ENCODE measurements at places on chromosomes 12 and 14. TPM values are rescaled to one million over a fixed set of nuclear protein-coding genes. Genes with fewer than 3 reads are reported as not detected.
A peak's percentile ranks its signal among the peaks of the same experiment; 100 is the strongest.

SERPINA9 gene
- not detected for total RNA-seq

CCDC92 gene
- total RNA-seq = 19.5 TPM

SAMD4A gene
- total RNA-seq = 5.6 TPM

DNA sequence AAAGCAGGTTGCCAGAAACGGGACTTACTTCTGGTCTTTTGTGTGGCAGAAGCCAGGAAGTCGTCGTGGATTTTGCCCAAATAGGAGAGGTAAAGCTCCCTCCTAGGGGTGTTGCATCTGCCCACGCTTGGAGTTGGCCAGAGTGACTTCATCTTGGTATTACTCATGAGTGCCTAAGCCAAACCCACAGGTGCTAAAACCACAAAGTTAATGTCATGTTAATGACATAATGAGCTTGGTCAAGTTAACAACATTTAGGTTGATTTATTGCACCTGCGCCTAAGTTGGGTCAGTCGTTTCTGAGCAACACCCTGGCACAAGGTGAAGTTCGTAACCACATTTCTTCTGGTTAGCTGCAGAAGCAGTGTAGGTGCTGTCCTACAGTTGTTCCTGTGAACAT lies 225.2 kb downstream of the FUT8 start:
- no peak for DNase-seq
- no peaks in the 10 kb centered on the region for H3K36me3 ChIP-seq
- no peaks in the 10 kb centered on the region for H3K27me3 ChIP-seq
- no peak overlapping the region for H3K27ac ChIP-seq

DNA sequence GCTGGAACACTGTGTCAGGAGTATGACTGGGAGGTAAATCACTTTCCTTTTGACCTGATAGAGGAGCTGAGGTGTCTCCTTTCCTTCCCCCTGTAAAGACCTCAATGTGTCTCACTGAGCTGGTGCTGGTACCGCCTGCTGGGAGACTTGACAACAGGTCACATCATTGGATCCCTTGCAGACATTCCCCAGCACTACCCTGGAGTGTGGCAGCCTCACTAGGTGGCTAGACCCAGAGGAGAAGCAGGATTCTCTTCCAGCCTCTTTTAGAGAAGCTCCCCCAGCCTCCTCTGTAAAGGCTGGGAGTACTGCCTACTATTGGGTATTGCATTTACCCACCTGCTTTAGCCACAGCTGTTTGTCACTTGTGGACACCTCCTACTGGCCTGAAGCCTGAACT lies 223.9 kb downstream of the ADGRD1 start:
- no peaks in the 10 kb centered on the region for H3K27me3 ChIP-seq
- H3K36me3 ChIP-seq = no peaks in the 10 kb centered on the region
- H3K4me3 ChIP-seq = no peak overlapping the region
- DNase-seq = no peak
- H3K4me1 ChIP-seq = no peaks in the 10 kb centered on the region
- H3K27ac ChIP-seq = no peak overlapping the region

DNA sequence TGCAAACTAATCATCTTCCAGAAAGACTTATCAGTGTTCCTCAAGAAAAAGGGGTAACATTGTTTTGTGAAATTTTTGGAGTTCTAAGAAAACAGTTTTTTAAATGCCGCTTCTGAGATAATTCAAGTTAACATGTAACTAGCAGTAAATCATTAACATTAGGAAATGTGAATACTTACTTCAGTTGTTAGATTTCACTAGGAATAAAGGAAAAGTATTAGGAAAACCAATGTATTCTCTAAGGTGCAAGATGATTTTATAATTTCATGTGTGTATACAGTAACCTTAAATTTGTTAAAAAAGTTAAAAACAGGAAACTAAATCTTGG lies 36.8 kb downstream of the PAPOLA start:
- H3K4me3 ChIP-seq = no peak overlapping the region
- DNase-seq = no peak
- no peaks in the 10 kb centered on the region for H3K4me1 ChIP-seq
- H3K27me3 ChIP-seq = no peaks in the 10 kb centered on the region
- peak overlapping the region; percentile 13 for H3K27ac ChIP-seq

DNA sequence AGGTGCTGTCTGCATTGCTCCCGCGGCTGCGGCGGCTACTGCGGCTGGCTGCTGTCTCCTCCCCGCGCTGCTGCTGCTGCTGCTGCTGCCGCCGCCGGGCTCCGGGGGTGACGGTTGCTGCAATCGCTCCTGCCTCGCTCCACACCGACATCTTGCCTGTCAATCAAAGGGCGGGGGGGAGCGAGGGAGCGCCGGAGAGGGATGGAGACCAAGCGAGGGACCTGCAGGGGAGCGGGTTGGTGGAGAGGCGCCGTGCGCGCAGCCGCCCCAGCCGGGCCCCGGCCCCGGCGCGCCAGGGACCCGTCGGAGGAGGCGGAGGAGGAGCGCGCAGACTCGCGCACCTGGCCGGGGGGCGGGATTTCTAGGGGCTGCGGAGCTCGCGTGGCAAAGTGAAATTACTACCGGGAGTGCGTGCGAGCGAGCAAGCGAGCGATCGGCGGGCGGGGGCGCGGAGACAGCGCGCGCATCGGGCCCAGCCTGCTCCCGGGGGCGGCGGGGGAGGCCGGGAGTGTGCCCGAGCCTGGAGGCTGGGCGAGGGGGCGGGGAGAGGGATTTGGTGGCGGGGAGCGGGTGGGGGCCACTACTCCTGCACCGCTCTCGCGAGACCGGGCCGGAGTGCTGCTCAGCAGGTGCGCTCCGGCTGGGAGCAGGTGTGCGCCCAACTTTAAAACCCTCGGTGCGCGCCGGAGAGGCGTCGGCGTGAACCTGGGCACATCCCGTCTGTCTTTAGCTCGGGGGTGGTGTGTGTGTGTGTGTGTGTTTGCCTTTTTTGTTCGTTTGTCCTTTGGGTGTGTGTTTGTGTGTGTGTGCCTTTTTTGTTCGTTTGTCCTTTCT lies at the start of gene KSR2:
KSR2 (minus strand) TSS at position 165 of the 834 bp plus-strand sequence. CDS start 735 bp downstream, outside the sequence.
- H3K36me3 ChIP-seq = no peaks in the 10 kb centered on the region
- DNase-seq = peak; percentile 78
- no peaks in the 10 kb centered on the region for H3K27me3 ChIP-seq
- H3K4me1 ChIP-seq = no peaks in the 10 kb centered on the region
- peak within 1 kb of the TSS; percentile 59 for H3K27ac ChIP-seq

DNA sequence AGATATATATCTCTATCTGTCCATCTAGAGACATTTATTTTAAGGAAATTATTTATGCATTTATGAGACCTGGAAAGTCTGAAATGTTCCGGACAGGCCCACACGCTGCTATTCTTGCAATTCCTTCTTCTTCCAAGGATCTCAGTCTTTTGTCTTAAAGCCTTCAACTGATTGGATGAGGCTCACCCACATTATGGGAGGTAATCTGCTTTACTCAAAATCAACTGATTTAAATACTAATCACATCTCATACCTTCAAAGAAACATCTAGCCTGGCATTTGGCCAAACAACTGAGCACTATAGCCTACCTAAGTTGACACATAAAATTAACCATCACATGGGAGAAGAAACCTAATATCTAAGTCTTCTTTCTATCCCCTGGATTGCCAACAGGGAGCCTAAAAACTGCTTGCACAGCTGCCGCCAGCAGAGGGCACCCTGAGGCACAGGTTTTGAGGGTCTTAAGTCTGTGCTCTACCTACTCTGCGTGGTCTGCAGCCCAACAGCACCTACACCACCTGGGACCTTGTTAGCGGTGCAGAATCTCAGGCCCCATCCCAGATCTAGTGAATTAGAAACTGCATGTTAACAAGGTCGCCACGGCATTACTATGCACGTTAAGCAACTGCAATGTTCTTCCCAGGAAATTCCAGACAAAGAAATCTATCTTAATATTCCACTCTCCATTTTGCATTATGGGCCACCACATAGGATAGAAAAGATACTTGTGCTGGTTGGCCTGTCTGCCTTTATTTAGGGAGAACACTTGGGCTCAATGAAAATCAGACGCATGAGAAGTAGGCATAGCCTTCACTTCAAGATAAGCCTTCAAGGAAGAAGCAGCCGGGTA lies 249.7 kb downstream of the FOXG1 start:
- H3K4me3 ChIP-seq = no peak overlapping the region
- H3K36me3 ChIP-seq = no peaks in the 10 kb centered on the region
- no peaks in the 10 kb centered on the region for H3K27me3 ChIP-seq
- no peak overlapping the region for H3K27ac ChIP-seq
- no peak for DNase-seq
